Right forelimb (tissue), 1 donor: ENCODE measurements at places on chromosomes 5 and 9.

- DNase-seq, result no peak
Measured at GRCh38 chr9:61673664-61674381, 484.0 kb downstream of the SPATA31A7 start.

GRCh38 chr5:65989158-65989557, 62.8 kb downstream of the ERBIN start:
- no peak for DNase-seq

DNA sequence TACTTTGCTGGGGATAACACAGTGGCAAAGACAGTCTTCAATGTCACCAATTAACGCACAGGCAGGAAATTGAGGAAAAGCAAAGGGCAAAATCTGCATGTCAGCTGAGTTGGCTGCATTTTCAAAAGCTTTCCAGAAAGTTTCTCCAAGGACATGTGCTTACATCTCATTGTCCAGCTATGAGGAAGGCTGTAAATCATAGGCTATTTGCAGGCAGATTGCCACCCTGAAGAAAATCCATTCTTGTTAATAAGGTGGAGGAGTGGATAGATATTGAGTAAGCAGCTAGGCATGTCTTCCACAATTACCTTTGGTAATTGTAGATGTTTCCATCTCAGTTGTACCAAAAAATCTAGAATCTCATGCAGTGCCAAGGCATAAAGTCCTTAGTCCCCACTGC, 278.0 kb upstream of the NUDT12 start:
- DNase-seq, result no peak

- no peak for DNase-seq
Measured at GRCh38 chr5:150618588-150619281, 21.7 kb upstream of the SYNPO start.

DNA sequence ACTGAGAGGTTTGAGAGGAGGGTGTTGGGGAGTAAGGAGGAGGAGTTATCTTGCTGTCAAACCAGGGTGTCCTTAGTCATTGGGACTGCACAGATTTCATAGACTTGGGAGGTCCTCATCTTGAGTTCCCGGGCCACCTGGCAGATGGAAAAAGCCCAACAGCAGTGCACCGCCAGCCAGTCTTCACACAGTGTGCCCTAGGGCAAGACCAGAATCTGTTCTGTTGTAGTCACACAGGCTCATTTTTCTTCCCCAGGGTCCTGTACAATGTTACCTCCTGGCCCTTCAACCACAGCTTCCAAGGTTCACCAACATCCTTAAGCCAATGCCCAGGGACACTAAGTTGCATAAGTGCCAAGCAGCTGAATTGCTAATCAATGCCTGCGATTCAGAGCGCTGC, 21.0 kb downstream of the PLAC8L1 start:
- DNase-seq, result no peak

GRCh38 chr9:137222190-137223077, at the start of gene RNF208:
TSS of gene RNF208 (minus strand) at chr9:137222240. CDS start at chr9:137221212, 1,028 bp downstream.
- no peak for DNase-seq

GRCh38 chr9:98091735-98092612, 27.0 kb downstream of the TRIM14 start:
- no peak for DNase-seq

DNA sequence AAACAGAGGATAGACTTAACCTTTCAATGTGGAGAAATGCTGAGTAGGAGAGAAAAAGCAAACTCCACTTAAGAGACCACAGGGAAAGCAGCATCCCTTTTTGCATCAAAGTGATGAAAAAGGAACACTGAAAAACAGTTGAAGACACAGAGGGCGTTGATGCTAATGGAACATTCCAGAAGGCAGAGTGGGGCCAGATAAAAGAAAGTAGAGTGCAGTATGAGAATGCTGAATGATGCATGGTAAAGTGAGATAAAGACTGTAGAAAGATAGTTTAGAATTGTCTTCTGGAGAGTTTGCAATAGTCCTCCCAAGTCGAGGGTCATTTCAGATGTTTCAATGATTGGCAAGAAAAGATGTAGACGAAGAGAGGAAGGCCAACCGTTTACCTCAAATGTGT, 574.3 kb downstream of the PRR16 start:
- DNase-seq, result no peak

DNA sequence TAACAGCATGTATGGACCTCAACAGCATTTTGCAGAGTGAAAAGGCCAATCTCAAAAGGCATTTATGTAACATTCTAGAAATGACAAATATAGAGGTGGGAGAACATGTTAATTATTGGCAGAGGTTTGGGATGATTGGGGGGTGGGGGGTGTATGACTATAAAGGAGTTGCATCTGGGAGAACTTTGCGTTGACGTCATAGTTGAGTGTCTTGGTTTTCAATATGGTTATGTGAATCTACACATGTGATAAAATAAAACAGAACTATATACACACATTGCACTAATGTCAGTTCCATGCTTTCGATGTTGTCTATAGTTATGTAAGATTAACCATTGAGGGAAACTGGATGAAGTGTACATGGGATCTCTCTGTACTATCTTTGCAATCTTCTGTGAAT, 139.1 kb downstream of the SV2C start:
- no peak for DNase-seq

- DNase-seq, result no peak
Measured at GRCh38 chr5:115578657-115579056, 23.6 kb downstream of the TICAM2 start.

DNA sequence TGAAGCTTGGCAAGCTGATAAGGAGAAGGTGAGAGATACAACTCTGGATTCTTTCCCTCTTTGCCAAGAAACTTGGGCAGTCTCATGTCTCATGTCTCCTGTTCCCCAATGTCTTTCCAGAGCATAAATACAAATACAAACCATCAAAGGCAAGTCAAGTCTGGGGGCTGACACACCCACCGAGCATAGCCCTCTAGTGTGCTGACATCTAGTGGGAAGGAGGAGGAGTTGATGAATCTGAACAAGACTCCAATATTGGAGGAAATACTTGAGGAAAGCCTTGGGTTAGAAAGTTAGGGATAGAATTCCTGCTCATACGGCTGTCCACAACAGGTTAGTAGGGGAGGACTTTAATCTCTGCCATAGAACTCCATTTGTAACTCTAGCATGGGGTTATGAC, 8.6 kb downstream of the MLANA start:
- no peak for DNase-seq
